ENCODE measurements at places on chromosomes 3 and 15.

- no peak for DNase-seq
Measured at GRCh38 chr3:64549869-64550268, 137.9 kb downstream of the ADAMTS9 start.

DNA sequence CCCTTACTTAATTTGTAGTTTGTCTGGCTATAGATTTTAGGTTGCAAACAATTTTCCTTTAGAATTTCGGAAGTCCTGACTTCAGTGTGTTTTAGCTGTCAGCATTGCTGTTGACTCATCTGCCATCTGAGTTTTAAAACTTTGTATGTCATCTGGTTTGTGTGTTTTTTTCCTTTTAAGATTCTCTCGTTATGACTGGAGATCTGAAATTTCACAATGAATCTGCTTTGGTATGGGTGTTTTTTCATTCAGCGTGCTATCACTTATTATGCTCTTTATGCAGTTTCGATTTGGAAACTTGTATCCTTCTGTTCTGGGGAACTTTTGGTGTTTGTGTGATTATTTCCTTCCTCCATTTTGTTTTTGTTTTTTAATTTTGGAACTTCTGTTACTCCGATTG is 53.7 kb upstream of the ZNF280D start:
- no peak for DNase-seq

DNA sequence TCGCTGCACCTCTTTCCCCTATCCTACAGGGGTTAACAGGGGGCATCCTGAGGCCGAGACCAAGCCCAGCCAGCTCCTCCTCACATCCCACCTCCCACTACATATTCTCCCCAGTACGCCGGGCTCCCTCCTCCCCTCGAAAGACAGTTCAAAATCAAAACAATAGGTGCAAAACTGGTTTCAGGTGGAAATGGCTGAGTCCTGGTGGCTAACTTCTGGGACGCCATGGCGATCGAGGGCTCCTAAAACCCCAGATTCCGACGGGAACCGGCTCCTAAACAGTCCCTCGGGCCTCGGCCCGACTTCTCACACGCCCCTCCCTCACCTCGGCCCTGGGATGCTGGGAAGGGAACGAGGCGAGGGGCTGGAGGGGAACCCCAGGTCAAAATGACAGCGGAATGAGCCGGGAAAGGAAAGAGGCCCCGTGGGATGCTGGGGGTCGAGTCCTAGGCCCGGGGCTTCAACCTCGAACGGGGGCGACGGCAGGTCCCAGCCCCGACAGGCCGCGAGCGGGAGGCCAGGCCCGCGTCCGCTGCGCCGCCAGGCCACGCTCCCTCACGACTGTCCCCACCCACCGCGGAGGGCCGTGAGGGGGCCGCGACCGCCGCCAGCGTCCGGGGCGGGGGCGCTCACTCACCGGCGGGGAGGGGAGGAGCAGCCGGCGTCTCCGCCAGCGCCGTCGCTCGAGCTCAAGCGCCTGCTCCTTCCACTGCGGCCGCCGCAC is 492 bp downstream of the TMCC1 start:
- no peak for DNase-seq

GRCh38 chr3:133939463-133939835 is 43.8 kb upstream of the RAB6B start:
- DNase-seq: no peak

GRCh38 chr3:13274125-13274524 is 146.0 kb downstream of the NUP210 start:
- no peak for DNase-seq

DNA sequence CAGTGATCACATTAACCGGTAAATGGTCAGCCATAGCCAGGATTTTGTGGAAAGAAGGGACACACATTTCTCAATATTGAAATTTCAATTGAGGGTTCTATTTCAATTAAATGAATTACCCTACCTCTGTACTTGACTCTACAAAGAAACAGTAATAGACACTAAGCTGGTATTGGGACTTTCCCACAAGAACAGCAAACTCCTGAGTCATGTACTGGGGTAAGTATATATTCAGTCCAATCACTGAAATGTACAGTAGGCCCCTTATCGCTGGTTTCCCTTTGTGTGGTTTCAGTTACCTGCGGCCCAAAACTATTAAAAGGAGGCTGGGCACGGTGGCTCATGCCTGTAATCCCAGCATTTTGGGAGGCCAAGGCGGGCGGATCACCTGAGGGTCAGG is 17.6 kb downstream of the ASB14 start:
- no peak for DNase-seq

- no peak for DNase-seq
Measured at GRCh38 chr3:71132995-71133730, 450.4 kb downstream of the FOXP1 start.

GRCh38 chr3:5012367-5012766 is 33.1 kb downstream of the BHLHE40 start:
- DNase-seq: no peak

DNA sequence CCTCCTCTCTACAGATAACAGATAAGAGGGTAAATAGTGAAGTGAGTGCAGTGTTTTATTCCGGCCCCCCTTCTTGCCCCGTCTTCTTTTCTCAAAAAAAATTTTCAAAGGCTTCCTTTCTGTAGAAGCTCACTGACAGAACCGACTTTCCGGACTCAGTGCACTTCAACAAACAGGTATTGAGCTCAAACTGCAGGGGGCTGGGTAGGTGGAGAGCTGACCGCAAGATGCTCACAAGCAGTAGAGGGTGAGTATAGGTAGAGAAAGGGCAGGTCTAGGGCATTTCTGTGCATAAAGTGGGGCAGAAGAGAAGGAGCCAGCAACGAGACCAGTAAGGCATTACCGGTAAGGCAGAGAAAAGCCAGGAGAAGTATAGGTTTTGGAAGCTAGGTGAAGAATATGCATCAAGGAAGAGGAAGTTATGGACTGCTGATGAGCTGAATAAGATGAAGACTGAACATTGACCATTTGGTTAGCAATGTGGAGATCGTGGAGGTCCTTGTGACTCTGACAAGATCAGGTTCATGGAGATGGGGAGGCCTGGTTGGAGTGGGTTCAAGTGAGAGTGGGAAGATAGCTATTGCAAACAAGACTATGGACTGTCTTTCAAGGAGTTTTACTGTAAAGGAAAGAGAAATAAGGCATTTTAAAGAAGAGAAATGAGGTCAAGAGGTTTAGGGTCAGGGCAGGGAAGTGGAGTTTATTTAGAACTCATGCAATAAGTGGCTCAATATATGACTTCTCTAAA is 97.4 kb downstream of the ST6GAL1 start:
- DNase-seq: no peak

DNA sequence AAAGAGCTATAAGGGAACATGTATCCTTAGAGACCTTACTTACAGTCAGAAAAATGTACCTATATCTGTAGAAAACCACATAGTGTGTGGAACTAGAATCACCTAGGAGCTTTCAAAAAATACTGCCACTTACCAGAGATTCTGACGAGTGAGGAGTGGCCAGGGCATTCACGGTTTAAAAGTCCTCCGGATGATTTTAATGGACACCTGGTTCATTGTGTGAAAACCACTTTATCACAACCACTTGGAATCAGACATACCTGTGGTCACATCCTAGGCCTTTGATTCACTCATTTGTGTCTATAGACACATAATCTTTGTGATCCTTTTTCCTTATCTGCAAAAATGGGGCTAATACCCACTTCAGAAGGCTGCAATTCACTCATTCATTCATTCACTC is 159.8 kb downstream of the MBNL1 start:
- no peak for DNase-seq

- no peak for DNase-seq
Measured at GRCh38 chr15:72911626-72912025, 128.1 kb upstream of the ADPGK start.

DNA sequence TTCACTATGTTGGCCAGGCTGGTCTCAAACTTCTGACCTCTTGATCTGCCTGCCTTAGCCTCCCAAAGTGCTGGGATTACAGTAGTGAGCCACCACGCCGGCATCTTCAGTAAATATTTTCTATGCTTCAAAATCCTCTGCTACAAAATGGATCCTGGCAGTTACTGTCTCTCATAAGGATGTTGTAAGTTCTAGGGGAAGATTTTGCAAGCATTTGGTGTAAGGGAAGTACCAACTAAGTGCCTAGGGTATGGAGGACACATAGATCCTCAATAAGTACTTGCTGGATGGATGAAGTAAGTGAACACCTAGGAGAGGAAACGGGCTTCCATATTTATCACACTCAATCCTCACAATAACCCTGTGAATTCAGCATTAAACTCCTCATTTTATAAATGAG is 6.6 kb downstream of the TM4SF4 start:
- DNase-seq: no peak

Data from SK-N-MC (cell line).